ENCODE measurements at places on chromosomes 7 and 10.

DNA sequence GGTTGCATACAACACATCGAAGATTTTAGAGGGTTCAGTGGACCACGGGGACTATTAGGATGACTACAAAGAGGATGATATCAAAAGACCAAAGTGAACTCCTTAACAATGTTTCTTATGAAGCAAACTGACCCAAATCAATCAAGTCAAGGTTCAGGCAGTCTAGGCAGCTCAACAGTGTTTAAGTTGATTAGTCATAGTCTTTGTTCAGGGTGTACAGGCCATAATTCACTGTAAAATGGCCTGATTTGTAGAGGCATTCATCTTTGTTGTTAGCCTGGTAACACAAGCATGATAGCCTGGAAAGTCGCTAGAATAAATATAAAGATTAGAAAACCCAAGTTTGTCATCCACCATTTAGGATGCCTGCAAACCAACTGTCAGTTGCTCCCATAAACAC, 32.6 kb downstream of the ANTXRL start:
- no peak for DNase-seq

DNA sequence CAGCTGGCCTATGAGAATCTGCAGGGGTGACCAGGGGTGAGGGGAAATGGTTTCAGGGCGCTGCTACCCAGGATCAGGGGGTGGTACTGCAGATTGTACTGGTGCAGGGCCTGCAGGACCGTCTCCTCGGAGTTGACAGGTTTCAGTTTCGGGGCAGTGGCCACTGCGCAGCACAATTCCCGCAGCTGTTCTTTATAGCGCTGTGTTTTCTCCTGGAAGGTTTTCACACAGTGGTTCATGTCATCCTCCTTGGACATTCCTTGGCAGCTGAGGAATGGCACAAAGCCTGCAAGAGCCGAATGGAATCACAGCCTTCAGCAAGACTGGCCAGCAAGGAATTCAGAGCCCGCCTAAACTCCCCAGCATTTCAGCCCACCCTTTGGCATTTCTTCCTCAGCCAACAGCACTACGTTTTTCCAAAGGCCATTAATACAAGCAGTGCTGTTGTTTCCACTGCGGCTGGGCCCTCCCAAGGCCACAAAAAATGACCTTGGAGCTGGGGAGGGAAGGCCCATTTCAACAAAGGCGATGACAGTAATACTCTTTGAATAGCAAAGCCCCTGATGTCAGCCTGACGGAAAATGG, 44.9 kb downstream of the PNLIPRP2 start:
- no peak for DNase-seq

DNA sequence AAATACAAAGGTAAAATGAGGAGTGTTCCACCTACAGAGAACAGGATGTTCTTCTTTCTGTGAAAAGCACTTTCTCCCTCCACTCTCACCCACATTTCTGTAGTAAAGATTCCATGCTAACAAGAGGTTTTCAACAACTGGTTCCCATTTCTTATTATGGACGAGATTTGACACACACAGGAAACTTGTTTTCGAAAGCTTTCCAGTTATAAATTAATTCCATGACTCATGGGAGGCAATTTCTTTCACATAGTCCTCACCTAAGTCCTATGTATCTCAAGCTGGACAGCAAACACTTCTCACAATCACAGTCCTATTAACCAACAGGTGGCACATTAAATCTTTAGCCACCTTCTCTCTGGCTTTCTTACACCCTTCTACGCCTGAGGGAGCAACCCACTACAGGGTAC, 24.5 kb downstream of the RAPGEF5 start:
- DNase-seq: no peak

GRCh38 chr10:124532106-124532641, 70.6 kb downstream of the LHPP start:
- DNase-seq: no peak

GRCh38 chr10:129704225-129704624, 237.2 kb downstream of the MGMT start:
- DNase-seq: no peak

DNA sequence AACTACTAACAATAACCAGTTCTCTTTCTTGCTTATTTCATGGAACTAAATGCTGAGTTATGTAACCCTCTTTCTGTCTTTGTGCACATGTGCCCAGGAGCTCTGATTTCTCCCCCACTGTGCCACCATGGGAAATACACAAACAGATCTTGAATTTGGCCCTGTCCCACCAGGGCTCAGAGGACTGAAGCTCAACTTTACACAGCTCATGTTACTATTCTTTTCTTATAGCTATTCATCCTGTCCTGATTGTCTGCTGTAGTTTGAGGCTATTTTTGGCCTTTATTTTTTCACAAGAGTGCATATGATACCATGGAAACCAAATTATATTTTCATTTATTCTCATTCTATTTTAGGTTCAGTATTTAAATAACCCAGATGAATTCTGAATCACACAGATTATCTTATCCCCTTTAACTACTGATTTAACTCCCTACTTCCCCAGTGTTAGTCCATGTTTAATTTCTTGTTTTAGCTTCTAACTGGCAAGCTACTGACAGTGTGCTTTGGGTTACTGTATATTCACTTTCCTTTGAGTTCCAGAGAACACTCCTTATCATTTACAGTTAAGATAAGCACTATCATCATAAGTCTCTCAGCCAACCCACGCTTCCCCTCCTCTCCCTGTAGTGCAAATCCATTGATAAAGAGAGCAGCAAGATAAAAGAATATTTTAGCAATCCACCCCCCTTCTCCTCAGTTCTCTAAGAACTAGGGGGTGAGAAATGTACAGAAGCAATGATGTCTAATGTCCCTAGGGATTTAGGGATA, 71.8 kb upstream of the GSDME start:
- DNase-seq: no peak

DNA sequence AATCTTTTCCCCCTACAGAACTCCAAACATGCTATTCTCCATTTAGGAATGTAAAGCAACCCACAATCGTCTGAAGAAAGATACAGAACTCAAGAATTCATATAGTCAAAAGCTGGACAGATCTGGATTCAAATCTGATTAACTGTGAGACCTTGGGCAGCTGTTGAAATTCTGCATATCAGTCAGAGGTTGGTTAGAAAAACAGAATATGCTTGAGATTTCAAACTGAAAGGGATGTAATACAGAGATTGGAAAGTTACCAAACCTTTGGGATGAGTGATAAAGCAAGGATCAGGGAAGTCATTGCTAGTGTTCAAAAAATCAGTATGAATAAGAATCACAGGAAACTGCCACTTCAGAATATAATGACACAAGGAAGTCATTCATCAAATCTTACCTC, 406.6 kb downstream of the HTR7 start:
- DNase-seq: no peak

DNA sequence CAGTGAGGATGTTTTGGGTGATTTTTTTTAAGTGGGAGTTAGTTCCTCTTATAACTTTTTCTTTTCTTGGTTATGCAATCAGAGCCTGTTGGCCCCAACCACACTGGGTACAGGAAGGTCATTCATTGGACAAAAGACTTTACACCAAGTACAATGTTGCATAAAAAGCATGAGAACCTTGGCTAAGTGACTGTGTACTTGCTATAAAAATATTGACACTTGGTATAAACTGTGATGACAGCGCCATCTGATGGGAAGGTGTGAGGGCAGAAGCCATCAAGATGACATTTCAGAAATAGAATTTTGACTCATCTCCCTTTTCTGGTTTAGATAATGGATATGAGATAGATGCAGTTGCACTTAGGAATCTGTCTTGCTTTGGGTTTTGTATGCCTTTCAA, 126.4 kb upstream of the CCDC6 start:
- peak; percentile 29 for DNase-seq

DNA sequence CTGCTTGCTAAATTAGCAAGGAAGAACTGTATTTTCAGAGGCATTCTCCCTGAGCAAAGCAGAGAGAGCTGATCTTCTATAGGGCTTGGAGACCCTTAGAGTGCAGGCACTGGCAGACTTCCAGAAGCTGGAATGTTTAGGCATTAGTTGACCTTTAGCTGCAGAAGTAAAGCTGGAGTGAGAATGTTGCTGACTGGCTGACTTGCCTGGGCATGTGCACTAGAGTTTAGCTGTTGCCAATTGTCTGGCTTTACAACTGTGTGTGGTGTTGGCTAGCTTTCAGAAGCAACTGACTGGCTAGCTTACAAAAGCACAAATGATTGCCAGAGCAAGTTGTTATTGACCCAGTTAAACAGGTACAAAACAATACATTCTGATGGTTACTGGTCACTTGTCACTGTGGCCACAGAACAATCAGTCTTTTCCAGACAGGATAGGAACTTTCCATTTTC, 25.1 kb downstream of the FAM13C start:
- no peak for DNase-seq

GRCh38 chr10:64430690-64431323, 909.6 kb downstream of the REEP3 start:
- no peak for DNase-seq

GRCh38 chr7:155839461-155839860, 27.2 kb upstream of the SHH start:
- DNase-seq: no peak

DNA sequence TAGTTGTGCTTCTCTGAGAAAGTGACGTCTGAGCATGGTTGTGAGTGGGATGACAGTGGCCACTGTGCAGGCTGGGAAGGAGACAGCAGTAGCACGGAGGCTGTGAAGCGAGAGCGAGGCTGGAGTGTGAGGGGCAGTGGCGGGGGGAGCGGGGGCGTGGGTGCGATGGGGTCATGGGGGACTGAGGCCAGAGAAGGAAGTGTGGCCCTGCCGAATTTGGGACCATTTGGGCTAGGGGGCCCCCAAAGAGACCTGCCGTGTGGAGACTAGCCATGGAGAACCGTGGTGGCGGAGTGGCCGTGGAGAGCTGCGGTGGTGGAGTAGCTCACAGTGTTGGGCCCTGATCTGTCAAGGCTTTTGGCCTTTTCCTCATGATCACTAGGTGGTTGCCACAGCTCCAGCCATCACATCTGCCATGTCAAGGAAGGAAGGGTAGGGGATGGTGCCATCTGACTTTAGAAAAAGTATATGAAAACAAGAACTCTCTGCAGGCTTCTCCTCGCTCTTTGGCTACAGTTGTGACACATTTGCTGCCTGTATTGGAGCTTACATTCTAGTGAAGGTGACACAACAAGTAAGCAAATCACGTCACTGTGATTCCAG, 61.4 kb downstream of the MGMT start:
- no peak for DNase-seq

DNA sequence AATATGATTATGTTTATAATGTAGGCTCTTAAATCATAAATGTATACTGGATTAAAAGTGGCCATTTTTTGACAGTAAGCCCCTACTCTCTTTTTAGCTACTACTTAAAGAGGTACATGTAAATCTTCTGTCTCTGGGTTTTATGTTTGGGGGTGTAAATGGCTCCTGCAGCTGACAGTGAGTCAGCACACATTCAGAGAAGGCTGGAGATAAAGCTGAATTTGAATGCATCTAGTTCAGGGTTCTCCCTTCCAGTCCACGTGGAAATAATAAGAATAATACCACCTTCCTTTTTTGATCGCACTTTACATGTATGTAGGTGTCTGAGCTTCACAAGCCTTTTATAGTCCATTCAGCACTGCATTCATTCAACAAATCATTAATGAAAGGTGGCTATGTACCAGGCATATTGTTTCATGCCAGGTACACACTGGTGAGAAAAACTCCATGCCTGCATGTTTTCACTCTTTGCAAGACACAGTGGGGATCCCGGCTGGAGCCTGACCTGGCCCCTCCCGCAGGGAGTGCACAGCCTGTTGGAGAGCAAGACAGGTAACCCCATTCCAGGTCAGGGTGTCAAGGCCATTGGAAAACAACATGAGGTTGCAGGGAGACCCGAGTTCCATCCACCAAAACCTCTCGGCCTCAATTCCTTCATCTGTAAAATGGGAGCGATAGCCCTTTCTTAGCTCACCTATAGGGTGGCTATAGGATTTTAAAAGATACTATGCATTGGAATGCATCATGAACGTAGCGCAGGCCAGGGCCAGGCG, 107.5 kb upstream of the ANLN start:
- no peak for DNase-seq

DNA sequence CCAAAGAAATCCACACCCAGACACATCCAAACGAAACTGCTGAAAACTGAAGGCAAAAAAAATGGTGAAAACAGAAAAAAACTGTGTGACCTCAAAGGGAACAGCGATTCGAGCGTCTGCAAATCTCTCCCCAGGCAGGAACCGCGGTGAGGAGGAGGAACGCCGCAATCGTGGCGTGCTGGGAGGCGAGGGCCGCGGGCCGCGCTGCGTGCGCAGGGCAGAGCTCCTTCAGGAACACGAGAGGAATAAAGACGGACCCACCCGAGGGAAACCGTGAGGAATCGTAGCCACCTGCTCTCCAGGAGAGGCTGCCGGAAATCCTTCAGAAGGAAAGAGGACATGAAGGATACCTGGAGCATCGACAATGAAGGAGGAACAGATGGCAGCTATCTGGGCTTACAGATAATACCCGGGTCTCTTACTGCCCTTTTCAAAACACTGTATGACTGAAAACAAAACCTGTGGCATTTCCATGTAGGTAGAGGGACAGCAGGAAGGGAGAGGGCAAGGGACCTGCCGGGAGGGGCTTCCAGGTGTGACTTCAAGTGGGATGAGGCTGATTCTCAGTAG, 266.0 kb downstream of the MAD1L1 start:
- no peak for DNase-seq

- DNase-seq: no peak
These were observed 15.4 kb downstream of the TAS2R60 start for GRCh38 chr7:143458681-143459080.

DNA sequence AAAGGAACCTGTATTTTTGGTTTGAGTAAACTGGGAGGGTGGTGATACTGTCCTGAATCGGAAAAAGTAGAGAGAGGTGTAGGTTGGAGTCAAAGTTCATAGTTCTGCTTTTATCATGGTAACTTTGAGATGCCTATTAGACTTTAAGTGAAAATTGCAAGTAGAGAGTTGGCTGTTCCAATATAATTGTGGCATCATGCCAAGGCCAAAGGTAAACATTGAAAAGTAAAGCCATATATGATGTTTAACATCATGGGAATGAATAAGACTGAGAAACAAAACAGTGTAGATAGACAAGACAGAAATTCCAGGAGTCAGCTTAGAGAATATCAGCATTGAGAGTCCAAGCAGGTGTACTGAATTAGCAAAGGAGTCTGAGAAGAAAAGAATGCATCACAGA, 570.9 kb downstream of the HTR7 start:
- DNase-seq: no peak

DNA sequence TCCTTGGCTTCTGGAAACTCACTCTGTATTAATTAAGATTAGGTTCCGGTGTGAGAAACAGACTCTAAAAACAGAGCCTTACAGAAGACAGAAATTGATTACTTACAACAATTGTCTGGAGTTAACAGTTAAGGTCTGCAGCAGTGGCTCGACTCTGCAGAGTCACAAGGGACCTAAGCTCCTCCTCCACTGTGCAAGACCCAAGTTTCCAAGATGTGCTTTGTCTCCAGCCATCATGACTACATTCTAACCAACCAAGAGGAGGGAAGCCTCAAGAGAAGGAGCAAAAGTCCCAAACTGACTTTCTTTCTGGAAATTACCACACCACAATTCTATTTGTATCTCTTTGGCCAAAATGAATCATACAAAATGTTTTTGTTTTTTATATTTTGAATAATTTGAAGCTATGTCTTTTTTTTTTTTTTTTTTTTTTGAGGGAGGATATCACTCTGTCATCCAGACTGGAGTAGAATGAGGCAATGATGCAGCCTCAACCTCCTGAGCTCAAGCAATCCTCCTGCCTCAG, 14.2 kb upstream of the ODAD2 start:
- no peak for DNase-seq

GRCh38 chr10:66258693-66259092, 667.1 kb upstream of the LRRTM3 start:
- DNase-seq: no peak

- peak; percentile 53 for DNase-seq
These were observed 394.7 kb downstream of the AUTS2 start for GRCh38 chr7:69992938-69993337.

- peak; percentile 41 for DNase-seq
These were observed 589 bp downstream of the LDB1 start for GRCh38 chr10:102119417-102120141.

GRCh38 chr10:12812571-12812970, 188.9 kb downstream of the CCDC3 start:
- no peak for DNase-seq

Data from thymus (tissue), 14 donors.